ENCODE measurements at places on chromosomes 5 and 9. TPM values are rescaled to one million over a fixed set of nuclear protein-coding genes. Genes with fewer than 3 reads are reported as not detected.
A peak's percentile ranks its signal among the peaks of the same experiment; 100 is the strongest.

GRCh38 chr9:137550231-137550621 lies at the start of gene PNPLA7:
Gene PNPLA7 (minus strand): TSS chr9:137550402. CDS start chr9:137550197, 205 bp downstream.
- peaks cover 4% of the 10 kb centered on the region for H3K4me1 ChIP-seq
- no peak for DNase-seq
- peak within 1 kb of the TSS; percentile 65 for H3K27ac ChIP-seq
- H3K4me3 ChIP-seq = peak within 1 kb of the TSS; percentile 54
- H3K36me3 ChIP-seq = no peaks in the 10 kb centered on the region

- no peaks in the 10 kb centered on the region for H3K27me3 ChIP-seq
- H3K27ac ChIP-seq = no peak overlapping the region
- no peak overlapping the region for H3K4me3 ChIP-seq
- no peaks in the 10 kb centered on the region for H3K4me1 ChIP-seq
- no peak for DNase-seq
Observed at GRCh38 chr5:83255268-83255667, 177.9 kb downstream of the XRCC4 start.

DNA sequence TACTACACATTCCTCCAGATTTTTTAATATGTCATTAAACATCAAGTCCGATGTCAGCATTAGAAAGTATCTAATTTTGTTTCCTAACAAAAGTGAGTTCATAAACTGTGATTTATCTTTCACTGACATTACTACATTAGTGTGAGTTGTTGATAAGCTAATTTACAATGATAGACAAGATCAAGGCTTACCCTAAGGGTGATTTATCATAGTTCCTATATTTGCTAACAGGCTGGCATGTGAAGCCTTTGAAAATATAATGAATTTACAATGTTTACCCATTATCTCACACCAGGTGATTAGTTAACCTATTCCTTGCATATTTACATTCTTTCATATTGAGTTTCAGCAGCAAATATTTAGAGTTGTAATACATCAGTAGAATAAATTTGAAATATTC lies 1096.9 kb upstream of the NUDT12 start:
- no peaks in the 10 kb centered on the region for H3K36me3 ChIP-seq
- H3K4me1 ChIP-seq = no peaks in the 10 kb centered on the region
- no peak overlapping the region for H3K4me3 ChIP-seq

- no peaks in the 10 kb centered on the region for H3K27me3 ChIP-seq
- DNase-seq = no peak
- no peaks in the 10 kb centered on the region for H3K36me3 ChIP-seq
- no peaks in the 10 kb centered on the region for H3K4me1 ChIP-seq
Observed at GRCh38 chr5:68770551-68770950, 323.3 kb upstream of the SLC30A5 start.

DNA sequence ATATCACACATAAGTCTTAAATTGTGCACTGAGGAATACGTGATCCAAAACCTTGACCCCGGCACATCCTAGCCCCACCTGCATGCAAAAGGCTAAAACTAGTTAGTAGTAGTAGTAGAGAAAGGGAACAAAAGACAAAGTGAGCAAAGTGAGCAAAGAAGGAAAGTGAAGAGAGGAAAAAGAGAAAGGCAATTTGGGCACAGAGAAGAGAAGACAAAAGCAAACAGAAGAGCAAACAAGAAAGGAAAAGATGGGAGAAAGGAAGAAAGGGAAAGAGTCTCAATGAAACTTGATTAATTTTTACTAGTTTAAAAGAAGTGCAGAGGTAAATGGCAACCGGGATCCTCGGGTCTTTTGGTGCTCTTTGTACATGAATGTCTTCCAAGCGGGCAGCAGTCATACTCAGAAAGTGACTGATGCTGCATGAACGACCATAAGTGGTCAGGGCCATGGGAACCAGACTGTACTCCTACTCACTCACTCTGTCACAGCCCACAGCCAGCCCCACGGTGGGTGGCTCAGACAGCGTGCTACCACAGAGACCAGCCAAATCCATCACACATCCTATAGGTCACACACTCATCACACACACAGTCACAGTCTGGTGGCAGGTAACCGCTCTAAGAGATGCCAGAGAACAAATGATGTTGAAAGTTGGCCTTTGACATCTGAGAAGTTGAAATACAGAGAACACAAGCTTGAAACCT lies 203.9 kb downstream of the FBN2 start:
- H3K4me3 ChIP-seq = no peak overlapping the region
- H3K4me1 ChIP-seq = no peaks in the 10 kb centered on the region
- no peaks in the 10 kb centered on the region for H3K36me3 ChIP-seq

GRCh38 chr5:110002652-110003051 lies 312.9 kb downstream of the MAN2A1 start:
- H3K27me3 ChIP-seq = no peaks in the 10 kb centered on the region
- no peak overlapping the region for H3K27ac ChIP-seq
- H3K4me3 ChIP-seq = no peak overlapping the region

DNA sequence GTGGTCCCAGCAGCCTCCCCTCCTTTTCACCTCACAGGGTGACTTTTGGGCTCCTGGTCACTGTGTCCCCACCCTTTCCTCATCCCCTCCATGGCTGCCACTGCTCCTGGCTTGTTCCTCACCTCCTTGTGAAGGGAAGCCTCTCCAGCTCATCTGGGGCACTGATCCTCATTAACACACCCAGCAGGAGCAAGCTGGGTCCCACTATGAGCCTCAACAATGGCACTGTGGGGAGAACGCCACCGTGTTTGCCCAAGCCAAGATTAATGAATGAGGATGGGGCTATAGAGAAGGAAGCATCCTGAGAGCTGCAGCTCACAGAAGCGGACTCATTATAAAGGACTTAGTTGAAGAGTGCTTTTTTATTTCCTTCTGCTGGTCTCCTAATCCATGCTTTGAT lies 118.4 kb downstream of the MARCHF11 start:
- no peaks in the 10 kb centered on the region for H3K36me3 ChIP-seq
- H3K27me3 ChIP-seq = no peaks in the 10 kb centered on the region
- no peak overlapping the region for H3K4me3 ChIP-seq

GRCh38 chr5:34475249-34475966 lies 180.7 kb upstream of the RAI14 start:
- H3K4me3 ChIP-seq = no peak overlapping the region
- H3K27ac ChIP-seq = no peak overlapping the region
- H3K4me1 ChIP-seq = no peaks in the 10 kb centered on the region
- no peaks in the 10 kb centered on the region for H3K36me3 ChIP-seq

DNA sequence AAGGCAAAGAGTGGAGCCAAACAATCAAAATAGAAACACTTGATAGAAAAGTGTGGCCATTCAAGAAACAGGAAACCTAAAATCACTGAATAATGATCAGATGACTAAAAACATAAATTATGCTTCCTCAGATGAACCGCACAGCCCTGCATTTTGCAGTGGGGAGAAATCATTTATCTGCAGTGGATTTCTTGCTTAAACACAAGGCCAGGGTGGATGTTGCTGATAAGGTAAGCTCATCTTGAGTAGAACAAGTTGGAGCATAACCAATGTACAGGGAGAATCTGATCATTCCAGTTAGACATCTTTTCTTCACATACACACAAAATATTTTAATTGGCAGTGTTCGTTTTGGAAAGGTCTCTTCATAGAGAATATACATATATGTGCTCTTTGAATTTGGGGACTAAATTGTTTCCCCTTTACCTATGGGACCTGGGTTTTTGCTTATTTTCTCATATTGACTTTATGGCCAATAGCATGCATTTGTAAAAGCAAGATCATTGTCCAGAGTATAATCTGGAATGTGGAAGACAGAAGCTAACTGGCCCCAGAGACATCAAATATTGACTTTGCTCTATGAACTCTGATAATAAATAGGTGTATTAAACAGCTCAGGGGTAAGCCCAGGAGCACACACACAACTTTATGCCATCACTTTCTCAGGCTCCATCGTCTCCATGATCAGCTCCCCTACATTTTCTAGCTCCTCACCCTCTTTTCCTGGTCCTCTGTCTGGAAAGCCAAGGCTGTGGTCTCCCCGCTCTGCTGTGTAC lies 9.1 kb downstream of the ANKDD1B start:
- H3K27me3 ChIP-seq = no peaks in the 10 kb centered on the region
- no peak for DNase-seq
- peaks cover 4% of the 10 kb centered on the region for H3K4me1 ChIP-seq
- no peaks in the 10 kb centered on the region for H3K36me3 ChIP-seq
- H3K4me3 ChIP-seq = no peak overlapping the region

DNA sequence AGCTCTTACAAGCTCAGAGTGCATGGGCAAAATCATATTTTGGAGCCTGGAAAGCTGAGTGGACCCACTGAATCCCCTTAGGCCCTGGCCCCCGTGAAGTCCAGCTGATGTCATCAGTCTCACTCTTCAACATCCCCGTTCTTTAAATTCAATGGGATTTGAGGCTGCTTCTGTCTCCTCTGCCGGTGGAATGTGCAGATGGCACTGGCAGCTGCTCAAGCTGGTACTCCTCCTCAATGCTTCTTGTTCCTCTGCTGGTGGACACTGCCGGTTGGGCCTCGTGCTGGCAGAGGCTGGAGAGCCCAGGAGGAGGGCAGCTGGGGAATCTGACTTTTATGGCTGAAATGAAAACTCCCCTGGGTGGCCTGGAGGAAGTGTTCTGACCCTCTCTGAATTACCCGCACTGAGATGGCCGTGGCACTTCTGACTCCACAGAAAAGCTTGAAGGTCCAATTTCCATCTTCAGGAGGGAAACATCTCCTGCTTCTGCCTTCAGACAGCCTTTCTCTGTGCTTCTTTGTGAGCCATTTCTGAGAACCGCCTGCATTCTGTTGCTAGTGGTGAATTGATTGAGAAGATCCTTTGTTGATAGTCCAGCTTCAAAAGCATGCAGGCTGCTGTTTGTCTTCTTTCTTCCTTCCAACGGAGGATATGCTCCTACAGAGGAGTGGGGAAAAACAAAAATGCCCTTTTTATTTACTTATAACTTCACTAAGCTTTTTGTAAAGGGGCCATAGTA lies 298.9 kb downstream of the TMEM38B start:
- H3K4me1 ChIP-seq = no peaks in the 10 kb centered on the region
- no peak overlapping the region for H3K4me3 ChIP-seq
- H3K27me3 ChIP-seq = no peaks in the 10 kb centered on the region
- no peak for DNase-seq
- no peak overlapping the region for H3K27ac ChIP-seq

- no peaks in the 10 kb centered on the region for H3K27me3 ChIP-seq
- H3K4me3 ChIP-seq = no peak overlapping the region
- no peak for DNase-seq
- no peak overlapping the region for H3K27ac ChIP-seq
- no peaks in the 10 kb centered on the region for H3K36me3 ChIP-seq
- no peaks in the 10 kb centered on the region for H3K4me1 ChIP-seq
Observed at GRCh38 chr5:81021486-81021885, 61.3 kb downstream of the RASGRF2 start.

DNA sequence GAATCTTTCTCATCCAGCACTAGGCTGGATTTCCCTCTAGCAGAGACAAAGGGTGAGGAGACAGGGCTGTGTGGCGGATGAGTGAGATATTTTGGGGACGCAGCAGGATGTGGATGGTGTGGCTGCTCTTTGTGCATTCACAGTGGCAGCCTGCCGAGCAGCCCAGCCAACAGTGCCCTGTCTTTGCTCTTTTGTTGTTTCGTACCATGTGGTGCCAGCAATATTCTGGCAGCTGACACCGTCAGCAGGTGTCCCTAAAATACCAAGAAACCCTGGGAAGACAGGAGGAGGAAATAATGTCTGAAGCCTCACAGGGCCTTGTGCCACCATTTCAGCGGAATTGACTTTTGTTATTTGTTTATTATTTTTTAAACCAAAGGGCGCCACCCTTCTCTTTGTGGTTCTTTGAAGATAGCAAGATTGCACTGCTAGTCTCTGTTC lies 141.4 kb downstream of the CCDC192 start:
- H3K36me3 ChIP-seq = no peaks in the 10 kb centered on the region
- H3K27ac ChIP-seq = no peak overlapping the region
- no peaks in the 10 kb centered on the region for H3K27me3 ChIP-seq
- H3K4me1 ChIP-seq = no peaks in the 10 kb centered on the region
- H3K4me3 ChIP-seq = no peak overlapping the region
- DNase-seq = no peak

PCDHB7 gene
- 1.3 TPM for total RNA-seq

MARCHF3 gene
- total RNA-seq = 3.0 TPM

BSPRY gene
- 0.13 TPM for total RNA-seq

OBP2B gene
- total RNA-seq = not detected

TRIM52 gene
- 9.3 TPM for total RNA-seq
